ENCODE measurements at places on chromosomes 5 and 9.
A peak's percentile ranks its signal among the peaks of the same experiment; 100 is the strongest.

DNA sequence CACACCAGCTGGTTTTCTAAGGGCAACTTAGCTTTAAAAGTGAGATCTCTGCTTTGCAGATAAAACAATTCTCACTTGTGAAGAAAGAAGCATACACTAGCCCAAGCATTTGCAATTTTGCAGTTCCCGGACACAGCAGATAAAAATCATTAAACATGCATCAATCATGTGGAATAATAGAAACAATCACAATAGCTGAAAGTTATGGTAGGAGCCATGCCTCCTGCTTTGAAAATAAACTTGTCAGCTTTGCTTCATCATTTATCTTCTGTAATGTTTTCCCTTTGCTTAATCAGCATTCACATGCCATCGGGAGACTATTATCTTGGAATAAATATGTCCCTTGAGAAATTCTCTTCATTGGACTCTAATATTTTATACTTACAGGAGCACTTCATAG lies 60.3 kb upstream of the DAB2 start:
- no peak for DNase-seq

DNA sequence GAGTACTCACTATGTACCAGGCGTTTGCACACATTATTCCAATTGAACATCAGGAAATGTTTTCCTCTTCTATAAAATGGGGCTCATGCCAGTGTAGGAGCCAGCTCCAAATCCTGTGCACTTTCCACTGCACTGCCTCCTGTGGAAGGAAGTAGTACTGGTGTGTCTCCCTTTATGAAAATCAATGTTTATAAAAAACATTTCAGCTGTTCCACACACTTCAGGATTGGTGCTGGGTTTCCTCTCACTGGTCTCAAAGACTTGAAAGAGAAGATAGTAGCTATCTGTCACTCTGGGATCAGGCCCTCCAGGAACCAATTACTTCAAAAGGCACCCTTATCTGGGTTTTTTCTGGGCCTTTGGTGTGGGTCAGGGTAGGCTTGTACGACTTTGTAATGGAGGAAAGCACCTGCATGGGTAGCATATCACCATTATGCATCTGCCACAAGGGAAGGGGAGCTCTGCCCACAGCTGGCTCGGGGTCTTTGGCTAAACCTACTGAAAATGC lies 32.5 kb downstream of the RAB14 start:
- peak; percentile 10 for DNase-seq

DNA sequence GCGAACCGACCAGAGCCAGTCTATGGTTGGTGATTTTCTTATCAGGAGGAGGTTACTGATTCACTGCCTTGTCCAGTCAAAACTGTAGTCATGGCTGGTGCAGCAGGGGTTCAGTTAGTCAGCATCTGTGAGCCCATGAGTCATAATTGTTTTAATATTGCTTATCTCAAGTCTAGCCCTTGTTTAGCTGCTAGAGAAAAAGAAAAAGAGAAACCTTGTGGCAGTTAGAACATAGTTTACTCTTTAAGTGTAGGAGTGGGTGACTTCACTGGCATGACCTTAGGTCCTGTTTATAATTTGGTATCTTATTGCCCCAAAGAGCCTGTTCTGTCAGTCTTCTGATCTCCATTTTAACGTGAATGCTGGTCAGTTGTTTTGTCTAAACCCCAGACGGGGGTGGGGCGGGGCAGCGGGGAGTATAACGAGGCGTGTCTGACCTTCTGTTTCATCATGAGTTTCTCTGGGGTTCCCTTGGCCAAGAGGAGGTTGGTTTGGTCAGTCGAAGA lies 76.9 kb upstream of the NFIL3 start:
- no peak for DNase-seq

DNA sequence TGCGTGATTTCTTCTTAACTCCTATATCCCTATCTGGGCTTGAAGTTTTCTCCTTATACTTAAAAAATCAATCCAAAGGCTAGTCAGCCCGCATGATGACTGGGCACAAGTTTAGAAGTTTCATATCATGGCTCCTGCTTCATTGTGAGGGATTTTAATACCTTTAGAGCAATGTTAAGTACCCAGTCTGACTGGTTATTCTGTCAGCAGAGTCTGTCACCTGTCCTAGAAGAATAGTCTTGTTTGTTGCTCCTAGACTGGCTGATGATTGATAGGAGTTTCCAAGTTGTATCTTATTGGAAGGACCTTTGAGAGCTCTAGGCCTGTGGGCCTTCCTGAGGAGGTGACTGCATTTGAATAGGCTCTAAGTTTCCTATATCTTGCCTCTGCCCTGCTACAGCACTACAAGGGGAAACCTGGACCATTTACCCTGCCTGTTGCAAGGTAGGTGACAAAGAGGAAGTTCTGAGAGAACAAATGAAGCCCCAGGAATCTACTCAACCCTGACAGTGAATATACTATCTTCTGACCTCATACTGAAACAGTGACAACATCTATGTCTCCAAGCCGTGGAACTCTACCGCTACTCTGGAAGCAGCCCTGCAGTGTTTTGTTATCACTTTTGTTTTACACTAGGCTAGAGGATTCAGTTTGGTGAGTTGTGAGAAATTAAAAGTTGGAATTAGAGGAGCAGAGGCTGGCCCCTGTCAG lies 66.5 kb downstream of the F2RL2 start:
- DNase-seq, result no peak

DNA sequence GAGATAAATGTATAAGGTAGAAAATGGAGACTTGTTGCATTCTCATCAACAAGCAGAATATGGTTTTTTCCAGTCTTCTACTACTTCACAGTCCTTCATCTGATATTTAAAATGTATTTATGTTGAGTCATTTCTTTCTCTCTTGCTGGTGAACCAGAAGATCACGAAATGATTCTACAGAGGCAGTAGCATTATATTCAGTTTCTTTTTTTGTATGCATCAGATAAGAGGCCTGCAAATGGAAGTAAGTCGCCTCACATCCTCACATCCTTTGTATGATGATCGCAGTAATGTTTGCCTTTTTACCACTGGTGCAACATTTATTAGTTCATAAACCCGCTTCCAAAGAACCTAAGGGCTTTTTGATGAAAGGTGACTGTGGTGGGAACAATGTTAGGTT lies 22.1 kb upstream of the IL13 start:
- no peak for DNase-seq

DNA sequence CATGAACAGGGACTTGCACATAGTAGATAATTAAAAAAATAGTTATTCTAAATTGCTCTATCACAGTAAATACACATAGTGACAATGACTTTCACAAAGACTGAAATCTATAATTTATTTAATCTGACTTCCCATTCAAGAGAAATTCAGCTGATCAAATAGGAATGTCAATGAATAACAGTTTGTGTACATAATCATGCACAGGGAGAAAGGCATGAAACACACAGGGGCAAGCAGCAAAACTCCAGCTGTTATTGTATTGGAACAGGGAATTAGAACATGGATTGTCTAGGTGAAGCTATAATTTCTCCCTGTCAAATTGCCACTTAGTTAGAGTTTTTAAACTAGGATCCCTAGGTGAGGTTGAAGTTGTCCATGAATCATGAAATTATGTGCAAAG lies 99.9 kb downstream of the HCN1 start:
- DNase-seq, result no peak

- DNase-seq, result no peak
Measured at GRCh38 chr5:124923131-124923530, 176.7 kb upstream of the ZNF608 start.

DNA sequence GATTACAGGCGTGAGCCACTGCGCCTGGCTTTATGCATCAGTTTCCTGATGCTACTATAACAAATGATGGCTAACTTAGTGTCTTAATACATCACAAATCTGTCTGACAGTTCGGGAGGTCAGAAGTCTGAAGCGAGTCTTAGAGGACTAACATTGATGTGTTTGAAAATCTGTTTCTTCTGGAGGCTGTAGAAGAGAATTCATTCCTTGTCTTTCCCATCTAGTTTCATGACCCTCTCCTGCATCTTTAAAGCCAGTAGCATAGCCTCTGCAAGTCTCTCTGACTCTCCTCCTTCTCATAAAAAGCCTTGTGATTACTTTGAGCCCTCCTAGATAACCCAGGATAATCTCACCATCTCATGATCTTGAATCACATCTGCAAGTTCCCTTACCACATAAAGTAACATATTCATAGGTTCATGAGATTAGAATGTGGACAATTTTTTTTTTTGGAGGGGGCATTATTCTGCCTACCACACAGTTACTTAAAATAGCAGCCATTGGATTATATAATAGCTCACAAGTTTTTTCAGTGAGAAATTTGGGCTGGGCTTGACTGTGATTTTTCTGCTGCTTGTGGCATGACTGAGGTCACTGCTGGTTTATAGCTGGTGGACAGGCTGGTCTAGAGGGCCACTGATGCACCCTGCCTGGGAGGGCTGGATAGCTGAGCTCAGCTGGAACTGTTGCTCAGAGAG lies 134.8 kb downstream of the FBXL7 start:
- DNase-seq, result no peak

GRCh38 chr9:132596200-132596599 lies 13.8 kb downstream of the BARHL1 start:
- no peak for DNase-seq

DNA sequence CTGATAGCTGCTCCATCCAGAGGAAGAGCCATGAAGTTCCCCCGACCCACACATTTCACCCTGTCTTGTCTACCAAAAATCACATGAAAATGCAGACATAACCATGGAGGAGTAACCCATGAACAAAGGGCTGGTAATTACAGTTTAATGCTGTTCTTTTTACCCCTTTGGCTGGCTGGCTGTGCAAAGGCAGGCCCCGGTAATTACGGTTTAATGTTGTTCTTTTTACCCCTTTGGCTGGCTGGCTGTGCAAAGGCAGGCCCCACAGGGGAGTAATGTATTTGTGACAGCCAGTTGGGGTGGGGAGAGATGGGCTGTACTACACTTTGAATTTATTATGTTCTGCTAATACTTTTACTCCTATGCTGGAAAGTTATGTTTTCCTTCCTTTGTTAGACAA lies 41.7 kb downstream of the PIK3R1 start:
- DNase-seq, result no peak

DNA sequence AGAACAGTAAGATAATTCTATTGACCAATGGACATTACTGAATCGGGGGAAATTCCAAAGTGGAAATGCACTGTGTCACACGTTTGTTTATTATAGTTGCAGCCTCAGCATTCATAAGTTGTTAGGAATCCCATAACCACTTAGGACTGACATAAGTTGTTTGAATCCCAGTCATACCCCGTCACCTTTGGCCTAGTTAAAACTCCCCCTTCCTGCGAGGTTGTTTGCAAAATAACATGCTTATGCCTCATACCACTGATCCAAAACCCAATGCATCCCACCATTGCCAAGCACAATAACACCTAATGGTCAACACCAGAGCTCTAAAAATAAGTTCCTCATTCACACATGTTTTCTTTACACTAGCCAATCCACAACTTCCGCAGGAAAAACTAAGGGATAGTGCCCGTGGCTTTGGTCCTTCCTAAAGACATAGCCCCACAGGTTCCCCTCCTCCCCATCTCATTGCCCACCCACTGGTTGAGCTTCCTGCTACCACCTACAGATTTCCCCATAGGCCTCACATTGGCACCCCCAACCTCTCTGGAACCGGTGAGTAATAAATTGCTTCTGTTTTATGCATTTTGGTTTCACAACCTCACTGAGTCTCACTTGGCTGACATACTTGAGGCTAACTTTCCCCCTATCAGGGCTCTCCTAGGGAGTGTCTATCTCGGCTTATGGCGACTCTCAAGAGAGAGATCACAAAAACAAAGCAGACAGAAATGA lies 42.3 kb upstream of the MUSK start:
- no peak for DNase-seq

DNA sequence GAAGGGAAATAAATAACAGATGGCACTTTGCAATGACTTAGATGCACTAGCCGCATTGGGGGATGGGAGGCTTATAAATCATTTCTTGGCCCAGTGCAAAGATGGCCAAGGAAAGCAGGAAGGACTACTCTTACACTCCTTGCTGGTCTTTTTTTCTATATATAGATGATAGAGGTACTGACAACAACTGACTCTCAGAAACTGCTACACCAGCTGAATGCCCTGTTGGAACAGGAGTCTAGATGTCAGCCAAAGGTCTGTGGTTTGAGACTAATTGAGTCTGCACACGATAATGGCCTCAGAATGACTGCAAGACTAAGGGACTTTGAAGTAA lies 1.7 kb downstream of the CCNG1 start:
- no peak for DNase-seq

GRCh38 chr5:3639175-3639574 lies 43.5 kb downstream of the IRX1 start:
- DNase-seq, result no peak

- DNase-seq, result no peak
Measured at GRCh38 chr5:100595152-100595811, 60.1 kb downstream of the FAM174A start.

- DNase-seq, result no peak
Measured at GRCh38 chr5:156009583-156009982, 317.4 kb upstream of the SGCD start.

- no peak for DNase-seq
Measured at GRCh38 chr5:141547488-141547887, 58.6 kb downstream of the PCDHGC5 start.

DNA sequence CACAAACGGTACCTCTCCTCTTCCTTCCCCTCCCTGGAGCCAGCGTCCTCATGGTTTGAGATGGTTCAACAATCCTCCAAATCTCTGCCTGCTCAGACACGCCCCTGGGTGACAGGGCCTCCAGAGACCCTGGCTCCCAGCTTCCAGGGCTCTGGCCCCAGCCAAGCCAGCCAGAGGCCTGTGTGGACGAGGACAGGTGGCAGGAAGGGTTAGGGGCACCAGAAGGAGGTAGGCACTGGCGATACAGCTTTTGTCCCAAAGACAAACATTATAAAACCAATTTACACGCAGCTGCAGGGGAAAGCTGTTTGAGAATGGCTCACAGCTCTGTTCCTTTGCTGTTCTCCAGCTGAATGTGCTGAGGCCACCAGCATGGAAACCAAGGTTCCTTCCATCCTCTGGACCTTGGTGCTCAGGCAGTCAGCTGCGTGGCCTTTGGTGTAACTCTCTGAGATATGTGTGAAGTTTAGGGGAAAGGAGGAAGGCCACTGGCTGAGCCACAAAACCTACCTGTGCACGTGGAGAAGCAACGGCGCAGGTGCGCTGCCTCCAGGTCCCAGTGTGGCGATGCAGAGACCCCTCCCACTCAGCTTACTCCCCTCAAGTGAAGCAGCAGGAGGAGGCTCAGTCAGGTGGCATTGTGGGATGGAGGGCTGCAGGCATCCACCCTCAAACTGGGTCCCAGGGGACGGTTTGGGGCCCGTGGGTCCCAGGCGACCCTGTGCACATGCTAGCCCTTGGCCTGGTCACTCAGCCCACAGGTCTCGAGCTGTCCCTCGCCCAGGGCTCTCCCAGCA lies 4.3 kb upstream of the QRFP start:
- no peak for DNase-seq

- no peak for DNase-seq
Measured at GRCh38 chr5:169860585-169860984, 119.7 kb downstream of the INSYN2B start.

DNA sequence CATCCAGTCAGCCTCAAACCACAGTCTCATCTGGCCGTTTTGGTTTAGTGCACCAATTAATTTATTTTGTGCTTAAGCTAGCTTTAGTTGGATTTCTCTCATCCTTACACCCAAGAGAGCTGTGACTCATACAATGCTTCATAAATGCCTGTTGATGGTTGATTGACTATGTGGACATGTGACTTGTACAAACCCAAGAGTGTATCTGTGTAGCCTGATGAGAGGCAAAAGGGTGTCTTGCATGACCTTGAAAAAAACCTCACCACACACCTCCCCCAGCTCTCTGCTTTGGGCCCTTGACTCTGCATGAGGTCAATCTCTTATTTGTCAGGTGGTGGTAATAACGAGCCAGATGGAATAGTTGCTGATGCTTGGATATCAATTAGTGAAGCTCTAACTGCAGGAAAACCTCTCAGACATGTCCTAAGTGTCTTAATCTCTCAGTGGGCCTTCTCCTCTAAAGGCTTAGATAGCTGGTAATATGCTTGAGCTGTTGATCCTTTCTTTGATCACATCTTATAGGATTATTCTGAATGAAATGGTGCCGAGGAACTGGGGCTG lies 10.6 kb upstream of the GLRA1 start:
- no peak for DNase-seq
